NCI-H69 (cell line): ENCODE measurements at places on chromosomes 5 and 9.

DNA sequence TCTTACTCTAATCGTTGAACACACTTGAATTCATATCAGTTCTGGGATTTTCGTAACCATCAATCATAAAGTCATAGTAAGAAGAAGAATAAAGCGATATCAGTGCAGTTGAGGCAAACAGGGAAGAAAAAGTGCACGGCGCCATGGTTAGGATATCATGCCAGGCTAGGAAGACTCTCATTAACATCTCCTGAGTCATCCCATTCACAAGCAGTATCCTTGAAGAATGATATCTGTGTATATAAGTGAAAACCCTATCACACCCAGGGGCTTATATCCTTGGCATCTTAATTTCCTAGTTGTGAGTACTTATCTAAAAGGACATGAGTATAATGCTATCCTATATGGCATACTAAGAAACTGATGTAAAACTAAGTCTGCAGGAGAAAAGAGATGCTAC, 38.6 kb downstream of the NFIB start:
- DNase-seq: no peak

DNA sequence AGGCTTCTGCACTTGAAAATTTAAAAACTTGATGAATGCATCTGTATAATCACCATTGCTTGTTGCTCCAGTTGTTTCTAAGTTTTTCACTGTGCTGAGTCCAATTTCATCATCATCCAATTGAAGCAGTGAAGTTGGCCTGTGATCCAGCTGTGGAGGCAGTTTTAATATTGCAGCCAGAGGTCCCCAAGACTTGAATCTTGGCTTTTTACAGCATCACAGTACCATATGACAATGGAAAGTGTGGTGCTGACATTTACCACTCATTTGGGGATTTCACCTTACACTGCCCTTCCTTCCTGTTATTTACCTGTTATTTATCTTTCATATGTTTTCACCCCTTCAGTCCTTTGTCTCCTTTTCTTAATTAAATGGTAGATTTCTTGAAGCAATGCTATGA, 76.2 kb upstream of the SPIN1 start:
- no peak for DNase-seq

DNA sequence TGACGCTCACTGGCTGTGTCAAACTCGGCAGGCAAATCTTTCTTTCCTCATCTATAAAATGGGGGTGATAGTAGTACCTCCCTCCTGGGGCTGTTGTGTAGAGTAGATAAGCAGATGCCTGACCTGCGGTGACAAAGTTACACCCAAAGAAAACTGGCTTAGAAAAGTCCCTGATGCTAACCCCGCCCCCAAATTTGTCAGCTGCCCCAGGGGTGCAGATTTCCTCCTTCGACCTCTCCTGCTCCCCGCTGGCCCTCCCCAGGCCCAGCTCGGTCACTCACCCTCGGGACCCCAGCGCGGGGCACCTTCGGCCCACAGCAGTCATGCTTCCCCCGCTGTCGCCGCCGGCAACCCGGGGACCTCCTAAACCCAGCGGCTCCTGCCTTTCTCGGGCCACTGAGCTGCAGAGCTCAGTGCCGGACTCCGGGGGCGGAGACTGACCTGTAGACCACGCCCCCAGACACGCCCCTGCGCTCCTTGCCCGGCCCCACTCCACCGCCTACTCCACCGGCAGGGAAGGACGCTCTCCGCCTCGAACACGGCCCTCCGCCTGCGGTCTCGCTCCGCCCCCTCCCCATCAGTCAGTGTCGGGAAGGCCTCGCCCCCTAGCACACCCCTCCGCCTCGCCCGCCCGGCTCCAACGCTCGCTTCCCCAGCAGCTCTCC, 7.4 kb downstream of the SH2D3C start:
- DNase-seq: peak; percentile 99

GRCh38 chr5:39520232-39520572, 95.4 kb upstream of the DAB2 start:
- no peak for DNase-seq

- peak; percentile 78 for DNase-seq
Observed at GRCh38 chr5:180090769-180091546, 19.4 kb upstream of the RNF130 start.

DNA sequence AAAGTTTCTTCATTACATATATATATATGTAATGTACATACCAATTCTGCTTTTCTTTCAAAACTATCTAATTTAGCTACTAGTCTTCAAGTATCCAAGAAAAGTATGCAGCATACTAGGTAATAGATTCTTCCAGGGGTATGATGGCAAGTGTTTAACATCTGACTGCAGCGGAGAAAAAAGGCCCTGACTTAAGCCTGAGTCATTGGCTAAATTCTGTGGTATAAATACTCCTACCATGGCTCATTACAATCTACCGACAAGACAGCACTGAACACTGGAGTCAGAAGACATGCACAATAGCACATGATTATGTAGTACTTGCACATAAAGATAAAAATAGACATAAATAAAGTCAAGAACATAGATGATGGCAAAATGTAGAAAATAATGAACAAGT, 439.9 kb downstream of the BRINP1 start:
- peak; percentile 53 for DNase-seq
